ENCODE measurements at places on chromosomes 4 and X.

GRCh38 chrX:94053575-94053974, 379.6 kb downstream of the FAM133A start:
- DNase-seq = no peak

GRCh38 chr4:154456889-154457288, 34.7 kb downstream of the DCHS2 start:
- no peak for DNase-seq

GRCh38 chr4:22911285-22911684, 218.5 kb downstream of the GBA3 start:
- DNase-seq = no peak

DNA sequence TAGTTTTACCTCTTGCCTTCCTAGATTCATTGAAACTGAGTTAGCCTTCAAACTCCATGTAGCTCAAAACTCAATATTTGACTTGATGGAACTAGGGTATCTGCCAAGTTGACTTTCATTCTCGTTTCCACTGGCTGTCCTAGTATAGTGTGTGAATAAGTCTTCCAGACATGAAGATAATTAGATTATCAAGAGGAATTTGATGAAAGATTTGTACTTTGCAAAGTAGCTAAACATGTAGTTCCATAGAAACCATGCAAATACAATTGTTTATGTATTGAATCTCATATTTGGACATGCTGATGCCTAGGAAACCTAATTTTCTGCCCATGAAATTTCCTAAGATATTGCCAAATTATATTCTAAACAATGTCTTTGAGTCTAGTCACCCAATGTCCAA, 297.5 kb downstream of the ARHGAP24 start:
- DNase-seq = no peak

DNA sequence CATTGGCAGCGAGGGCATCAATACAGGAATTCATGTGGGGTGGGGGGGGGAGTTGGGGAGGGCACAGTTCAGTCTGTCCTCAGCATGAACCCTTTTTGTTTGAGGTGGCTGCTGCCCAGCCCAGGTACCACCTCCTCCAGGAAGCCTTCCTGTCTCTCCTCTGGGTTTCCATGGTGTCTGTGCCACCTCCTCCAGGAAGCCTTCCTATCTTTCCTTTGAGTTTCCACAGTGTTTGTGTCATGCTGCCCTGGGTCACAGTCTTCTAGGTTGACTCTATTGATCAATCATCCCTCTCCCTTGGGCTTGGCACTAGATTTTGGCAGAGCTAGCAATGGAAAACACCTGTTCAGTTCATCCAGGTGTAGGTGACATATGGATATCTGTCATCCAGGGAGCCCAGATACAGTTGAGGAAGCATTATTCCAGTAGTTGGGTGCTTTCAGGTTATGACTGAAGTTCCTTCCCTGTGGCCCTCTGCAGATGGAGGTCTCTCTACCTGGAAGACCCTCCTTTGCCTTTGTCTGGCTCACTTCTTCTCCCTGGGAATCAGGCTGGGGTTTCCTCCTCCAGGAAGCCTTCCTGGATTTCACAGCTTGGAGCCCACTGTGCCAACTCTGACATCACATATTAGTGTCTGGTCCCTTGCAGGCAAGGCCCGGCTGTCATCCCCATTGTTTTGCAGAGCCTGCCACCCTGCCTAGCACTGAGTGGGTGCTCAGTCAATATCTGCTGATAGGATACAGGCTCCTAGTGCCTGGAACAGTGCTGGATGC, 96.6 kb downstream of the SORCS2 start:
- no peak for DNase-seq

- no peak for DNase-seq
These were observed 57.6 kb upstream of the MAP9 start for GRCh38 chr4:155434366-155434765.

DNA sequence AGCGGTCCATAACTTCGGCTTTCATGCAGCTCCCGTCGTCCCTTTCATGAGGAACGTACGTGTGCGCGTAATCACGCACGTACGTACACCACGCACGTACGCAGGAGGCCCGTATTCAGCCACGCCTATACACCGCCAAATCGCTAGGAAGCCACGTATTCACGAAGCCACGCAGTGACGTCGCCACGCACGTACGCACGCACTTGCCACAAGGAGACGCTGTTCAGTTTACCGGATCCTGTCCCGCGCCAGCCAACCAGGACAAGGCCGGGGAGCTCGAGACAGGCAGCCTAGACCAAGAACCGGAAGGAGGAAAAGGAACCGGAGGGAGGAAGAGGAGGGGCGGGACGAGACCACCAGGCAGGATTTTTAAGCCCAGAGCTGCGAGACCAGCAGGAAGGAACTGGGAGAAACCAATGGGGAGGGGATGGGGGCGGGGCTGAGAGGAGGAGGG, at the start of gene EOLA2:
TSS of gene EOLA2 (minus strand) at position 65 of the 454 bp plus-strand sequence. CDS start 4,617 bp downstream, outside the sequence.
- DNase-seq = peak; percentile 97

DNA sequence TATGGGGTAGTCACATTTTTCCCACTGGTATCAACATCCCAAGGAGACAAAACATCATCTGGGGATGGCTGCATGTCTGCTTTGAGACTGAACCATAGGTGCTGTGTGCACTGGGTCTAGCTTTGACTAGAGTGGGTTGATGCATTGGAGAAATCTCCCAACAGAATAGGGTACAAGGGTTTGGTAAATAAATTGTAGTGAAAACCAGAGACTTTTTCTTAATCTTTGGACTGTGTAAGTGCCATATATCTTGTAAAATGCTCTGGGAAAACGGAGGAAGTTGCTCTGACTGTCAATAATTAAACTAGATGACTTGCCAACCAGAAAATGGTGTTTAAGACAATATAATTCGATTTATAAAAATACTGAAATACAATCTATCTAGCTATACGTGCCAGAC, 1064.0 kb upstream of the SLIT2 start:
- DNase-seq = no peak

DNA sequence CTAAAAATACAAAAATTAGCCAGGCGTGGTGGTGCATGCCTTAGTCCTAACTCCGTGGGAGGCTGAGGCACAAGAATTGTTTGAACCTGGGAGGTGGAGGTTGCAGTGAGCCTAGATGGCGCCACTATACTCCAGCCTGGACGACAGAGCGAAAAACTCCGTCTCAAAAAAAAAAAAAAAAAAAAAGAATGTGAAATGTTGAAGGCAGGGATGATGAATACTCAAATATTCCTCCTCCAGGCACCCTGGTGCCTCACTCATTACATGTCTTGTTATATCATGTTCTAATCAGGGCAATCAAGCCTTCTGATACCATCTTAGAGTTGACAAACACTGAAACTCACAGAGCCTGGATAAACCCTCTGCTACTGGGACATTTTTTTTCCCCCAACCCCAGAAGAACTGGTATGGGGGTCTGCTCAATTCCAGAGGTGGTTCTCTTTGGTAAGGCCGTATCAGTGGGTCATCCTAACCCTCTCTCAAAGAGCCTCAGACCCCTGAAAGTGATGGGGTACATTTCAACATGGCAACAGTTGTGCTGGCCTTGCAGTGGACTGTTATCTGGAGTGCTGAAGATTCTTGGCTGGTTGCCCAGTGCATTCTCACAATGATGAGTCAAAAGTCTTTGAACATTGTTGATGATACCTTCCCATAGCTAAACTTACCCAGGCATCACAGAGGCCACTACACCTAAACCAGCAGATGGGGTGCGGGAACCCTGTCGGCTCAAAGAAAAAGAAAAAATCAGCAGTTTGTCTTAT, 2.4 kb upstream of the SH3KBP1 start:
- DNase-seq = no peak
